Brain (organoid and tissue), 16 donors: ENCODE measurements at places on chromosomes 5 and 9. TPM values are rescaled to one million over a fixed set of nuclear protein-coding genes. Genes with fewer than 3 reads are reported as not detected.
A peak's percentile ranks its signal among the peaks of the same experiment; 100 is the strongest.

DNA sequence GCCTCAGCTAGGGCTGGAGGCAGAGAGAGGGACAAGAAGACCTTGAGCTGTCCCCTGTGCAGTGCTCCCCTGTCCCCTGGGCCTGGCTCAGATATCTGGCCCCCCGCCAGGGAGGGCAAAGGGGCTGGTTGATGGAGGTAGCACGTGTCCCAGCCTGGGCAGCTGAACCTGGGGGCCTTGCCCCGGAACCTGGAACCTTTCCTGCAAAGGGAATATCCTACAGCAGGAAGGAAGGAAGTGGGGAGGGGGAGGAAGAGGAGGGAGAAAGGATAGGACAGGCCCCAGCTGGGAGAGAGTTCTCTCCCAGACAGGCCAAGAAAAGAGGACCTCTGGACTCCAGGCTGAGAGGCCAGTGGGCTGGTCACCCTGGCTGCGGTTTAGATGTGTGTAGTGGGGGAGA is 27.6 kb upstream of the PSD2 start:
- DNase-seq, result no peak

- DNase-seq, result no peak
Measured at GRCh38 chr5:118796081-118796480, 192.3 kb downstream of the DTWD2 start.

SLC36A2 gene
- polyA plus RNA-seq, result not detected

- DNase-seq, result peak; percentile 18
Measured at GRCh38 chr5:90191352-90192045, 218.1 kb downstream of the CETN3 start.

FKTN gene
- 4.5 TPM for polyA plus RNA-seq

- peak; percentile 64 for DNase-seq
Measured at GRCh38 chr5:145072889-145073288, 762.3 kb downstream of the PRELID2 start.
